ENCODE measurements at places on chromosomes 7 and 10.
A peak's percentile ranks its signal among the peaks of the same experiment; 100 is the strongest.

DNA sequence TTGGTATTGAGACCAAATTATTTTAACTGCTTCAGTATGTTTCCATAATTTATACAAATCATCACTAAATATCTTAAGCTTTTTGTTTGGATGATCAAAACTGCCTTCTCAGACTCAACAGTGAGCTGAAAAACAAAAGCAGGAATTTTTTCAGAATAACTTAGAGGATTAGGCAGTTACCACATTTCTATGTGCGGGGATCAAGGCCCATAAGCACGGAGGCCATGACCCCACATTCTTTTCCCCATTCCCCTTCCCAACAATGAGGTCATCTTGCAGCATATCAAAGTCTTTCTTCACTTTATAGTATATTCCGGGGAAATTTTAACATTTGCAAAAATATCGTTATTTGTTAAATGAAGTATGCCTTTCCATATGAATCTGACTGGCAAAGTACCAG lies 125.8 kb downstream of the ELMO1 start:
- no peak for DNase-seq

DNA sequence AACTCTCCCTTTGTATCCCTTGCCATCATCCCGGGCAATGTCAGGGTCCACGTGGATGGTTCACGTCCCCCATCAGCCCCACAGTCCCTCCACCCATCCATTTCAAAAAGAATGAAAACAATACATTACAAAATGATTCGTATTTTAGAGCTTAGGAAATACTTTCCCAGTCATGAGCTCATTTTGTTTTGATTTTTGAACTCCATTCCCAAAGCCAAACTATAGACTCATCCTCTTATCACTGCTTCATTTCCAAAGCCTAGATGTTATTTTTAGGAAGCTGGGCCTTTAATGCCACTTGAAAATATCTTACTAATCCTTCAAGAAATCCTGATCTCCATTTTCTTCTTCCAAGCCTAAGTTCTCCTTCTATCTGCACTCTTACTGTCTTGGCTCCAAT lies 72.1 kb downstream of the WNT2 start:
- DNase-seq = no peak

GRCh38 chr7:37309493-37309892 lies 139.2 kb downstream of the ELMO1 start:
- DNase-seq = no peak

DNA sequence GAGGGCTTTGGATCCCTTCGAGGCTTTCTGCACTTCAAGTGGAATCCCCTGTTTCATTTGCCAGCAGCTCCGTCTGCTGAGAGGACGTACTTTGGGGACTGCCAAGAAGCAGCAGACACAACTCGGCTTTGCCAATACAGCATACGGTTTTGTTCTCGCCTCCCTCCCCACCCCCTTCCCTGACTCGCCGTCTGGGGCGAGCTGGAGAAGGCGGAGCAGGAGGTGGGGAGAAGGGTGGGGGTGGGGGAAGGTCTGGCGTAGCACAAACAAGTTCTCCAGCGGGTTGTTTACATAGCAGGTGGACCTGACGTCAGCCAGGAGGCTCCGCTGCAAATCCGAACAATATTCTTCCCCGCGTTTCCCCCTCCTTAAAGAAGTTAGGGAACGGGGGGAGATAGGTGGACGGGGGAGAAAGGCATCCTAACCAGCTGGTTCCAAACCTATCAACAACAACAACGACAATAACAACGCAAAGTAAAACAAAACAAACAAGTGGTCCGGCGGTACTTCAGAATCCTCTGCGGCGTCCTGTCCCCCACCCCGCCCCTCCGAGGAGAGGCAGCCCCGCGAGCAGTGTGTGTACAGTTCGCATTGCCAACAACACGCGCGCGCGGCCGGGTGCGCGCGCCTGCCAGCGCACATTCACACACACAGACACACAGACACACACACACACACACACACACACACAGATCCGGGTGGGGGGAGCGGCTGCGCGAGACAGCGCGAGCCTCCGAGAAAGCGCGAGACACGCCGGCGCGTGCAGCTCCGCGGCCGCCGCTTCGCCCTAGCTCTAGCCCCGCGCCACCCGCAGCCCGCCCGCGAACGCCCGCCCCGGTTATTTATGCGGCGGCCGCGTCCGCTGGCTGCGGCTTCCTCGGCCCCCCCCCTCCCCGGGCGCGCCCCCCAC lies 167.0 kb upstream of the PPP1R3A start:
- DNase-seq = peak; percentile 36

Measured in activated naive CD4-positive, alpha-beta T cell treated with Interleukin-2 at 50 U/mL for 16 hours (primary cell).